Adrenal gland (tissue), 19 donors: ENCODE measurements at places on chromosomes 6 and 20. TPM values are rescaled to one million over a fixed set of nuclear protein-coding genes. Genes with fewer than 3 reads are reported as not detected.

DNA sequence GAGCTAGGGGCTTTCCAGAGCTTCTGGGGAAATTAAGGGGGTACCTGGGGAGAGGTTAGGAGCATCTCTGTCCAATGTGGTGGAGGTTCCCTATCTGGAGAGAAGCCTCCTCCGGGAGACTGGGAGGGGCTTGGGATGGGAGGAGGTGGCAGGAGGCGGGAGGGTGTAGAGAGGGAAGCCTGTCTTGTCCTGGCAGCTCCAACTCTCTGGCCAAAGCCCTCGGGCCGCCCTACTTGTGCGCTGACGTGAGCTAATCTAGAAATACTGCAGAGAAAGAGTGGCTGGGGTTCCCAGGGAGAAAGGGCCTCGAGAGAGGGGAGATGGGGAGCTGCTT is 1.6 kb upstream of the SLC32A1 start:
- DNase-seq: no peak

DNA sequence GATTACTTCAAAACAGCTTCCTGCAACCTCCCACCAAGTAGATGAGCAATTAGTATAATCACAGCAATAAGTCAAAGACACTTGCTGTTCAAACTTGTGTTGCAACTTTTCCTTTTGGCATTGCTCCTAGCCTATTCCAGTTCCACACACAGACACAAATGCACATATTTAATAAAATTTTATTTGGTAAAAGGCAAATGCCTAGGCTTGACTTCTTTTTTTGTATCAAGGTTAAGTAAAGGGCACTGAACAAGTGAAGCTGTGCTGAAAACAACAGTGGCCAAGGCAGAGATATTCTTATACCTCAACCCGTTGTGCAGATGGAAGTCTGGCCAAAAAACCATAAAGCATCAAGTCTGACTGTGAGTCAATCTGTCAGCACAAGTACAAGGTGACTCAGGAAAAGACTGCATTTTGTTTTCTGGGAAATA is 708.4 kb upstream of the CITED2 start:
- DNase-seq: no peak

DNA sequence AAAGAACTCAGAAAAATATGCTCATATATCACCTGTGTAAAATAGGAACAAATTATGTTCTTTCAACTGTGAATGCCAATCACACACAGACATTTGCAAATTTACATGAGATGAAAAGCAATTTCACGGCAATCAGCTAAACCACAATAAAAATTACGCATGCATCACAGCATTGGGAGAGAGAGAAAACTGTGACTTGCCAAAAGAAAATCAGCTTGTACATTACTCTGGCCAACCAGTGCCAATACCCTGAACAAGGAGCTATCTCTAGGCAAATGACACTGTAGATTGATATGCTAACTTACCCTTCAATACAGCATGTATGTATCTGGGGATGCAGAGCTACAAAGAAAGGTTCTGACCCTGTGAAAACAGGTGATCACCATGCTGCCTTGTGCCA is 515.6 kb downstream of the EYS start:
- DNase-seq: no peak

DNA sequence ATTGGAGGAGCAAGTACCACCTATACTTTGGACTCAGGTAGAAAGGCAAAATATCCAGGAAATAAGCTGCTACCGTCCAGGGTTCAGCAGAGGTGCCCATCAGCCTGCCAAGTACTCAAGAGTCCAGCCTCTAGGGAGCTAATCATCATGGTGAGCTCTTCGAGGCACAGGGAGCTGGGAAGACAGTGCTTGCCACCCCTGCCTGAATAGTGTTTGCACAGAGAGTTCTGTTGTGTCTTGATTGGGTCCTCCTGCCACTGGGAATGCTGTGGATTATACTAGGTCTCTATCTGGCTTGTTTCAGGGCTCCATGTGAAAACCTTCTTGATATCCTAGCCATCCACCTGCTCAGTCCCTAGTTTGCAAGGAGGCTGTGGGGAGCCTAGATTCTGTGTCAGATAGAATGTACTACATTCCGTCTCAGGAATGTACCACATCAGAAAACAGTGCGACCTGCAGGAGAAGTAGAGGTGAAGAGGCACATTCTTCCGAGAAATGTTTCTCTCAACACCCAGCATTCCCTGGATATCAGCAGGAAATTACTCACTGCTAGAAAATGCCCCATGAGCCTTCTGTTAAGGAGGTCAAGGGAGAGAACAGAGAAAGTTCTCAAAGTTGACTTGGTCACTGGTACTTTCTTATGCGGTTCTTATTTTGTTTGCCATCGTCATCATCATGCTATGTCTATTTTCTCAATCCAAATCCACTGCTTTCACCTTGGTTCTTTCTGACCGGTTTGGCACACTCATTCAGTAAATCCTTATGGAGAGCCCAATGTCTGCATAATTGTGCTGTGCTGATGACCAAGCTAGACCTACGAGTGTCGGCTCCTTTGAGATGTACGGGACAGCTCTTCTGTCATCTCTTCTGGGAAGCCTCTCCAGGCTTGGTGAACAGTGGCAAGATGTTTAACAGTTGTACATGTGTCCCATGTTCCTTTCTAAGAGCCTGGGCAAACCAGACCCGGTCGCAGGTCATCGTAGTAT is 30.7 kb downstream of the PTPN1 start:
- no peak for DNase-seq

- no peak for DNase-seq
These were observed 18.0 kb downstream of the KLHL31 start for GRCh38 chr6:53647462-53648094.

The TSPO2 gene
- total RNA-seq: not detected

The PACSIN1 gene
- 2.4 TPM for total RNA-seq

The NEURL2 gene
- total RNA-seq: 11.4 TPM
